Natural killer cell (primary cell): ENCODE measurements at places on chromosomes 6 and 20. TPM values are rescaled to one million over a fixed set of nuclear protein-coding genes. Genes with fewer than 3 reads are reported as not detected.

DNA sequence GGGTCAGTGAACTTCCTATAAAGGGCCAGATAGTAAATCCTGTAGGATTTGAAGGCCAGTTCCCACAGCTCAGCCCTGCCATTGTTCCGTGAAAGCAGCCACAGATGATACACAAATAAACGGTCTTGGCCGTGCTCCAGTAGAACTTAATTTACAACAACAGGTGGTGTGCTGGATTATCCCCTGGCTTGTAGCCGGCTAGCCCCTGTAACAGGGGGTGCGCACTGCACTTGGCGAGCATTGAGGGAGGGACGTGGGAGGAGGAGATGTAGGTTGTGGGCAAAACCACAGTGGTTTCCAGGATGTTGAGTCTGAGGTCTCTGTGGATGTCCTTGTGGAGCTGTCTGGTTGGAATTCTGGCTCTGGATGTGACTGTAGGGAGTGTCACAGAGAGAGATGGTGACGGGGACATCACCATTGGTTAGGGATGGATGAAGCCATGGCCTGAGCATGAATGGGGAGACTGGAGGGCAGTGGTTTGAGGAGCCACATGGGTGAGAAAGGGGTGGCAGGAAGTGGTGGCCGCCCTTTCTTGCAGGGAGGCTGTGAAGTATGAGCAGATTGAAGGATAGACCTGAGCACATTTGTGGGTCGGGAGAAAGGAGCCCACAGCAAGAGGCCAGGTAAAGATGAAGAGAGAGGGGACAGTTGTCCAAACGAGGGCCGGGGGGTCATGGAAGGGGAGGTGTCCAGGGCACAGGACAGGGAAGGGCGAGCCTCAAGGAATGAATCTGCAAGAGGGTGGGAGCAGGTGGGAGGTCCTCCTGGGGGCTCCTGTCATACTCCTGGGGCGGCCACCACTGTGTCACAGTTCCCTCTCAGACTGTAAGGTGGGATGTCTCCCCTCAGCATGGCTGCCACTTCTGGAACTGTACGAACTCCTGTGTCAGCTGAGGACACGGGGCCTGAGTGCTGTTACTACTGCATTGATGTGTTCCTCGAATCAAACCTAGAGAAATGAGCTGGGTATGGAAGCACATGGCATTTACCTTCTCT is 53.6 kb downstream of the CDH26 start:
- peaks cover 2% of the 10 kb centered on the region for H3K27me3 ChIP-seq
- no peak overlapping the region for H3K4me3 ChIP-seq
- no peak for DNase-seq
- H3K4me1 ChIP-seq: peaks cover 33% of the 10 kb centered on the region
- no peak overlapping the region for H3K27ac ChIP-seq

DNA sequence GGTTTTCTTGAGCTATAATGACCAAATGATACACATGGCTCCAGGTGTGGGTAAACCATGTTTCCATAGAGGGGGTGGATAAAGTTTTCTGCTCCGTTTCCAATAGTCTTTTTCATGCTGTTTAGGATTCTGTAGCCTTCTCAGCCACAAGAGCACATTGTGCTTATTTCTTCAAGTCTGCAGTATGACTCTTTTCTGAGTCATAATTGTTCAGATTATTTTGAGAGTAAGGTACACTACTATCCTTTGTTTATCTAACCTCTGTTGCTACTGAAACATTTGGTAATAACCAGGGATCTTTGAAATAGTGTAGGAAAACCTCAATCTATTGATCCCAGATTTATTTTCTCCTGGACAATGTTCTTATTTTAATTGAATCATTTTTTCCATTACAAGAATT is 247.9 kb upstream of the BMP2 start:
- no peaks in the 10 kb centered on the region for H3K4me1 ChIP-seq
- H3K27me3 ChIP-seq: no peaks in the 10 kb centered on the region
- no peaks in the 10 kb centered on the region for H3K36me3 ChIP-seq
- H3K4me3 ChIP-seq: no peak overlapping the region

DNA sequence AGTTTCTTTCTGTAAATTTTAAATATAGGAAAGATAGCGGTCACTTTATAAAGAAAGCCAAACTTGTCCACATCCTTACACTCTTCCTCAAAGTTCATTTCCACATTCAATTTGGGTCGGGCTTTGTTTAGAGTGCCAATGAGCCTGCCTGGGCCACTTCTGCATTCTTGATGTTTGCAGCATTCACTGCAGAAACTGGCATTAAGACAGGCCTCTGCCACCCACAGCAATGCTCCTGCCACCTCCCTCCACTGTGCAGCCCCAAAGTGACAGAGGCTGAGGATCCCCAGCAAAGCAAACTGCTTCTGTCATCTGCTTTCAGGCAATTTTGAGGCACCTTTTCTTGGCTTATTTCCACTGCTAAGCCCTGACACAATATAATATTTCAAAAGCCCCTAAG is 61.2 kb downstream of the TNFAIP3 start:
- no peaks in the 10 kb centered on the region for H3K36me3 ChIP-seq
- H3K27me3 ChIP-seq: no peaks in the 10 kb centered on the region
- peaks cover 25% of the 10 kb centered on the region for H3K4me1 ChIP-seq
- no peak for DNase-seq

DNA sequence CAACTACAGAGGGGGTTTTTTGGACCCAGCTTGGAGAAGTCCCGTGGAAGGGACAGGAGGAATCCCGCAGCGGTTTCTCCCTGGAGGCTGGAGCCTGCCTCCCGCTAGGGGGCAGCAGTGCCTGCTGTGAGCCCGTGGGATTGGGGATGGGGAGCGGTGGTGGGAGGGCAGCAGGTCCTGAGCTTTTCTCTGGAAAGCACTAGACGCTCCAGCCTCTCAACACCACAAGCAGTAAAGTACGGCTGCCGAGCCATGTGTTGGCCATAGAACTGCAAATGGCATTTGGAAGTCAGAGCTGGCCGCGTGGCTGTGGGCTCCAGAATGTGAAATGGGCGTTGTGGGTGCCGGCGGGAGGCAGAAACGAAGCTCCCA is 47.8 kb downstream of the GMPR start:
- peaks cover 10% of the 10 kb centered on the region for H3K4me1 ChIP-seq
- no peak overlapping the region for H3K4me3 ChIP-seq
- no peaks in the 10 kb centered on the region for H3K27me3 ChIP-seq

- no peak overlapping the region for H3K4me3 ChIP-seq
- H3K27ac ChIP-seq: no peak overlapping the region
- peaks cover 8% of the 10 kb centered on the region for H3K36me3 ChIP-seq
- no peaks in the 10 kb centered on the region for H3K4me1 ChIP-seq
Observed at GRCh38 chr6:8043221-8043620, 21.0 kb downstream of the BLOC1S5 start.

DNA sequence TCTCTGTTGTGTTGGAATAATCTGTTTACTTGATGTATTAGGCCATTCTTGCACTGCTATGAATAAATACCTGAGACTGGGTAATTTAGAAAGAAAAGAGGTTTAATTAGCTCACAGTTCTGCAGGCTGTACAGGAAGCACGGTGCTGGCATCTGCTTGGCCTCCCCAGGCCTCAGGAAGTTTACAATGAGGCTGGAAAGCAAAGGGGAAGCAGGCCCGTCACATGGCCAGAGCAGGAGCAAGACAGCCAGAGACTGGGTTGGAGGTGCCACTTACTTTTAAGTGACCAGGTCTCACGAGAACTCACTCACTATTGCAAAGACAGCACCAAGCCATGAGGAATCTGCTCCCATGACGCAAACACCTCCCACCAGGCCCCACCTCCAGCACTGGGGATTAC is 50.6 kb upstream of the FUCA2 start:
- no peak overlapping the region for H3K4me3 ChIP-seq
- H3K27ac ChIP-seq: no peak overlapping the region
- no peak for DNase-seq
- no peaks in the 10 kb centered on the region for H3K27me3 ChIP-seq

Gene PPIL6
- 0.40 TPM for total RNA-seq

DNA sequence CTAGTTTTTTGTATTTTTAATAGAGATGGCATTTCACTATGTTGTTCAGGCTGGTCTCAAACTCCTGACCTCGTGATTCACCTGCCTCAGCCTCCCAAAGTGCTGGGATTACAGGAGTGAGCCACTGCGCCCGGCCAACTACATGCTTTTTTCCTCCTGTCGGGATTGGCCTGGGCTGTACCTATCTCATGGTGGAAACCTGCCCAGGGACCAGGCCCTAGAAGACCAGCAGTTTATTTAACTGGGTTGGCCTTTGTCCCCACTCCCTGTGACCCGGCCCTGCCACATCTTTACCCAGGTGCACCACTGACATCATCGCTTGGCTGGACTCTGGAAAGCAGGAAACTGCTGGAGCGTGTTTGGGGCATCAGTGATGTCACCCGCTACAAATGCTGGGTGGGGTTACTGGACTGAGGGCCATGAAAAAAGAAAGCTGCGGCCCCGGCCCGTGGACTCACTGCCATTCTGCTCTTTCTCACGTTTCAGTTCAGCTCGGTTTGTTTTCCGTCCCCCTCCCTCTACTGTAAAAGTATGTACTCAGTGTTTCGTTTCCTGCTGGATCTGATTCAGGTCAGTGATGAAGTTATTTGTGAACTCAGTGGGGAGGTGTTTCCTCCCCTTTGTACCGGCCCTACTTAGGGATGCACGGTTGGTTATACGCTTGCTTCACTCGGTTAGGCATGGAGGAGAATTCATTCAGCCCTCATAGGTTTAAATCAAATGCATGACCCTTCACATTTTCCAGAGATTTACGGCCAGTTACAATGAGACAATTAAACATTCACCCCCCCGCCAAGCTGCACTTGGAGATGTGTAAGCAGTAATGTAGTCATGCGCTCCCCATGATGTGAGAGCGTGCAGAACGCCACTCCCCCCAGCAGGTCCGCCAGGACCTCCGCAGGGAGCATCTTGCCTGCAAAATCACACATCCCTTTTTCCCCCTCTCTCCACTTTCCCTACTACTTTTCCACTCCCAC is 179.3 kb downstream of the MTHFD1L start:
- no peaks in the 10 kb centered on the region for H3K4me1 ChIP-seq
- no peaks in the 10 kb centered on the region for H3K36me3 ChIP-seq
- DNase-seq: no peak
- H3K27me3 ChIP-seq: no peaks in the 10 kb centered on the region

DNA sequence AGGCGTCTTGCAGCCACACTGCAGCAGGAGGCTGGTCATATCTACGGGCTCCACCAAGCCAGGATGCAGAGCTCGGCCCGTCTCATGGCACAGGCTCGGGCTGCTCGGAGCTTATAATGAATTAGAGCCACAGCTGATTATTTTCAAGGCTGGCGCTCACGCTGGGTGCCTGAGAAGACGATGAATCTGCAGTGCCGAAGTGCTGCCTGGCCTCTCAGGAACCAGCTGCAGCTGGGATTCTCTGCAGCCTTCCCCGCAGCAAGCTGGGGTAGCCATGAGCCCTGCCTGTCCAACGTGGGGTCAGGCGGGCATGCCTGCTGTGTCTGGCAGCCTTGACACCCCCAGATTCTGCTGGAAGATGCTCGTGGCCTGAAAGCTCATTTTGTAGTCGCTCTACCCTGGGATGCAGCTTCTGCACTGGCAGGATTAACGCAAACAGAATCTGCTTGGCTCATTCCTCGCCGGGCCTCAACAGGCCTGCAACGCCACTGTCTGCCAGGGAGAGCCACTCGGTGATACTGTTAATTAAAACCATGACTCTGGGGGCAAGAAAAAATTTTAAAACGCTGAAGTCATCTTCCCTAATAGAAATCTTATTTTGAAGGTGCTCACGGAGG is 104.3 kb downstream of the CDH26 start:
- peaks cover 2% of the 10 kb centered on the region for H3K36me3 ChIP-seq
- peaks cover 37% of the 10 kb centered on the region for H3K4me1 ChIP-seq
- DNase-seq: no peak
- H3K4me3 ChIP-seq: no peak overlapping the region

Gene INSM1
- total RNA-seq: not detected

- no peaks in the 10 kb centered on the region for H3K4me1 ChIP-seq
- no peak for DNase-seq
Observed at GRCh38 chr6:42539135-42539534, 24.7 kb upstream of the UBR2 start.

Gene VGLL2
- total RNA-seq: not detected

GRCh38 chr6:132490024-132490423 is 22.9 kb downstream of the STX7 start:
- peaks cover 32% of the 10 kb centered on the region for H3K4me1 ChIP-seq
- DNase-seq: no peak
- peaks cover 2% of the 10 kb centered on the region for H3K36me3 ChIP-seq
- H3K27ac ChIP-seq: peak overlapping the region; percentile 72

Gene BPI
- total RNA-seq: not detected

Gene HRH3
- total RNA-seq: not detected

GRCh38 chr6:138989098-138989983 is 1.3 kb upstream of the REPS1 start:
- H3K27ac ChIP-seq: no peak overlapping the region
- peaks cover 12% of the 10 kb centered on the region for H3K4me1 ChIP-seq
- H3K36me3 ChIP-seq: no peaks in the 10 kb centered on the region

- no peaks in the 10 kb centered on the region for H3K36me3 ChIP-seq
- H3K27ac ChIP-seq: no peak overlapping the region
- no peak overlapping the region for H3K4me3 ChIP-seq
- DNase-seq: no peak
Observed at GRCh38 chr6:39599973-39600372, 125.2 kb downstream of the KIF6 start.
